CD4-positive, alpha-beta T cell treated with Interleukin-6 for 4 hours (primary cell): ENCODE measurements at places on chromosomes 6 and 20.

DNA sequence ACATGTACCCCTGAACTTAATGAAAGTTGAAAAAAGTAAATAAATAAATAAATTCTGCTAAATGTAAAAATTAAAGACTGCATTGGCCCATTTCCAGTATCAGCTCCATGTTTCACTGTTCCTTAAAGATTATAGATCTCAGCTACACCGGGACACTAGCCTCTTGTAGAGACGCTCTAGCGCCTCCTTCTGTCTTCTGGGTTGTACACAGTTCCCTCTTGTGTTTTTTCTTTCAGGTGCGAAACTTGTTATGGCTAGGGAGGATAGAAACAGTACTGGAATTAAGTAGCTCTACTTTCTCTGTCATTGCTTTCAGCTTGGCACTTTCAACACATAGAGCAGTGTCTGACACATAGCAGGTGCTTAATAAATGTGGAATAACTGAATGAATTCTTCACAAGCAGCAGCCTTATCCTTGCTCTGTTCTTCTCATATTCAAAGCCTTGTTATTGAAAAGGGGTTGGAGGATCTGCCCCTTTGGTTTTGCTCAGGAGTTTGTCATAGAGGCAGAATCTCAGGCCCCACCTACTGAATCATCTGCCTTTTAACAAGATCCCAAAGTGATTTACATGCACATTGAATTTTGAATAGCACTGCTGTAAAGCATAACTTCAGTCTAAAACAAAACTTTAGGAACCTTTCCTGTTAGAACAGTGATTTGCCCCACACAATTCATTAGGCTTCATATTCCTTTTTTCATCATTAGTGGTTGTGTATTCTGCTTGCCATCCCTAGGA lies 92.3 kb downstream of the FIG4 start:
- peak; percentile 10 for DNase-seq

DNA sequence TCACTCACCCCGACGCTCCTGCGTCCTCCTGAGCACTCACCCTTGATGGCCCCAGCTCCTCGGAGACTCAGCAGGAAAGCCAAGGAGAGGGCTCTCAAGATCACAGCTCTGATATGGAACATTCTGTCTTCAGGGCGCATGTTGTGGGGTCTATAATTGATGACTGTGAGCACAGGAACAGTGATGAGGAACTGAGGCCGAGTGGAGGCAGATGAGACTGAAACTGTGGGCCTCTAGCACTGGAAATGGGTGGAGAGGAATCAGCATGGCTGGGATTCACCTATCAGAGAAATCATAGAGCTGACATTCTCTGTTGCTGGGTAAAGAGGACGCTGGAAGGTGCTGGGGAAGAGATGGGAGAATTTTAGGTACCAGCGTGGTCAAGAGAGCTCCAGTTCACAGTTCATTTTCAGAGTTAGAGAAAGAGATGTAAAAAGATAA lies at the start of gene HLA-DPA1:
Gene HLA-DPA1 (minus strand): TSS at position 219 of the 441 bp plus-strand sequence.
- peak; percentile 44 for DNase-seq

DNA sequence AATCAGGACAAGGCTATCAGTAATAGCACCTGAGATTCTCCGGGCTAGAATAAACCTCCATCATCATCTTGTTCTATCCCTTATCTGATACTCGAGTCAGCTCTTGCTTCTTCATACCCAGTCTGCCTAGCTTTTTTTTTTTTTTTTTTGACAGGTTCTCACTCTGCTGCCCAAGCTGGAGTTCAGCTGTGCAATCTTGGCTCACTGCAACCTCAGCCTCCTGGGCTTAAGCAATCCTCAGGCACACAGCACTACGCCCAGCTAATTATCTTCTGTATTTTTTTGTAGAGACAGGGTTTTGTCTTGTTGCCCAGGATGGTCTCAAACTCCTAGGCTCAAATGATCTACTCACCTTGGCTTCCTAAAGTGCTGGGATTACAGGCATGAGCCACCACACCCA lies 19.5 kb downstream of the SRSF6 start:
- DNase-seq = no peak

DNA sequence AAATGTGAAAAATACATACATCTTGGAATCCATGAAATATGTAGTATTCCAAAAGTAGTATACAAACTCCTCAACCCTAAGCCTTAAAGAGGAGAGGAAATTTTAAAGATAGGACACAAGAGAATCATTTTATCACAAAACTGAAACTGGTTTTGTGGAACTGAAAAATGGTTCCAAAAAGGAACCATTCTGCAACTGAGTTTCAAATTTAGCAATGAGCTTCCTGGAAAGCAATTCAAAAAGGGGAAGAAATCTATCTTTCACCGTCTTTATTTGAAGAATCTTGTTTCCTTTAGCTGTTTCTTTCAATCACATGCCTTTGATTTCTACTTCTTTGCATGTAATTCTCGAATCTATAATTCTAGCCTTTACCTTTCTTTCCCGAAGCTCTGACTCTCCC lies 32.2 kb upstream of the LAMP5 start:
- DNase-seq = no peak

- DNase-seq = no peak
Measured at GRCh38 chr6:14270142-14270893, 152.7 kb downstream of the CD83 start.

DNA sequence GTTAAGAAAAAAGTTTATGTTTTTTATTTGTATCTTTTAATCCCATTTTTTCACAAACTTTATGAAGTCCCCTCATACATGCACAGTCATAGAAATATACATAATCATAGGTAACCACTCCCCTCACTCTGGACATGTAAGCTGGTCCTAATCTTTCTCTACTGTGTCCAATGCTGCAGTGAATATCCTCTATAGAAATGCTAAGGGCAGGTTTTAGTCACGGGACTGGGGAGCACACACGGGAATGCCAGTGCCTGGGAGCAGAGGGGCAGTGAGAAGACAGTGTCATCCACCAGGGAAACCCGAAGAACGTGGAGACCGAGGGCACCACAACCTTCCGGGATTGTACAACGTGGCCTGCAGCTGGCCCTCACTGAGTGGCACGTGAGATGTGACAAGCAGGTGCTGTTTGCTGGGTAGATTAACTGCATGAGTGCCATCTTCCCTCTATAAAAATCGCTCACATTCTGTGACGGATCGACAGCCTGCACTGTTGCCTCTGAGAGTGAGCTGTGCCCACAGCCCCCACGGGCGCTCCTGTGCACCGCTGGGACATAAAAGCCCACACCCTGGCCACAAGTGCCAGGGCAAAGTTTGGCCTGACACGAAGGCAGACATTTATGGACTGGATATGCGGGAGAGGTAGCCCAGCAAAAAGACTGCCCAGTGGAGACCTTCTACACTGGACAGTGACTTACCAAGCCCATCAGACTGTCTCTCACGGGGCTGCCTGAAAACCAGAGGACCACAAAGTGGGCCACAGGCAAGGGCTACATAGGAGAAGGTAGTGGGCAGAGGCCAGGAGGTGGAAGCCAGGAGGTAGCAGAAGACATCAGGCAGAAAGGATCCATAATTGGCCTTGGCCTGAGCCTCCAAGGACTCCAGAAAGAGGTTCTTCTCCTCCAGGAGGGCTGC lies 63.2 kb downstream of the FGD2 start:
- no peak for DNase-seq

DNA sequence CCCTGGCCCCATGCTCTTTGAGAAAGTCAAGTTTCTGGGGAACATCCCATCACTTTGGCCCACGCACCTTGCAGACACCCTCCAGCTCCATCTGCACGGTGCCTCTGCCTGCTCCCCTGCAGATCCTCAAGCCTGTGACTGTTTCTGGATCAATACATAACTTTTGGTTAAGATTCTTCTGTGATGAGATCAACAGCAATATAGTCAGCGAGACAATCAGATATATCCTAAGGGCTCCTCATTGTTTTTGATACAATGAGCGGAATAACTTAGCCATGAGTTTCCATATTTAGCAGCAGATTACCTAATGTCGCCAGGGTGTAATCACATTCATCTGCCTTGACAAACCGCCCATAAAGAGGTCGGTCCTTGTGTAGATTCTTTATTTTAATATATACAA lies 109.3 kb upstream of the MTHFD1L start:
- DNase-seq = no peak

- no peak for DNase-seq
Measured at GRCh38 chr20:47887477-47888080, 102.3 kb upstream of the SULF2 start.

DNA sequence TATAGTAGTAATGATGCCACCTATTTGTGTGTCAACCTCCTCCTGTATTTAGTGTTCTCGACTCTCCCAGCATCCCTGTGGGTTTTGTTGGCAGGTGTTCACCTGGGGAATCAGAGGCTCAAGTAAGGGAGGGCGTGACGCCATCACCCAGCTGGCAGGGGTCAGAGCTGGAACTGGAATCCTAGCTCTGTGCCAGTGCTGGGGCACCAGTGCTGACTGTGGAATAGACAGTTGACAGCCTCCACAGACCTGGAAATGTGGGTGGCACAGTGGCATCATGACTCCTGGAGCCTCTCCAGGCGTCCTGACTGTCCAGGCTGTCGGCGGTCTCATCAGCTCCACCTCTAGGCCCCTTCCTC lies 102.8 kb downstream of the SYCP2 start:
- DNase-seq = no peak

DNA sequence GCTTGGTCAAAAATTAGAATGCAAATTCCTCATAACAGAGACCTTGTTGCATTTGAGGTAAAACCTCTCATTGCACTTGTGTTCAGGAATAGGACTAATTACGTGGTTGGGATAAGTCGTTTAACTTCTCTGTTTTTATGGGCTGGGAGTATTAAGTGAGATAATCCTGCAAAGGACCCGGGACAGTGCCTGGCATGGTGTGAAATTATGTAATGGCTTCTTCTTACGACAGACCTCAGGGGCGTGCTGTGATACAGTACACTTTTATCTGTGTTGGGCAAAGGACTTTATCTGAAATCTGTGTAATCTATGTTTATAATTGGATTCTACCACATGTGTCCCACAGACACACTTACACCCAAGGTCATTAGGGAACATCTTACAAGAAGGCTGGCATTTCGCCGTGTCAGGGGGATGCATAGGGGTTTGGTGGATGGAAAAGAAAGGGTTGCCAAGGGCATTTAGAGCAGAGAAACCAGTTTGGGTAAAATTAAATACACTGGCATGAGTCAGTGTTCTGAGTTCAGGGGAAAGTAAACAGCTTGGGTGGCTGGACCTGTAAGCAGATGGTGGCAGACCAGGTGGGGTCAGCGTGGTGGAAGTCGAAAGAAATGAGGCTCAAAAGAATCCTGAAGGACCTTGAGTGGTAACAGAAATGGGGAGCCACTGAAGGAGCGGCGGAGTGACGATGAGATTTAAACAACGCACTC lies 17.2 kb upstream of the RTF2 start:
- no peak for DNase-seq

GRCh38 chr6:14571001-14571400 lies 453.4 kb downstream of the CD83 start:
- no peak for DNase-seq

GRCh38 chr20:4728120-4728760 lies 6.5 kb downstream of the PRND start:
- no peak for DNase-seq

- no peak for DNase-seq
Measured at GRCh38 chr20:63065911-63066310, 59.1 kb upstream of the BHLHE23 start.

DNA sequence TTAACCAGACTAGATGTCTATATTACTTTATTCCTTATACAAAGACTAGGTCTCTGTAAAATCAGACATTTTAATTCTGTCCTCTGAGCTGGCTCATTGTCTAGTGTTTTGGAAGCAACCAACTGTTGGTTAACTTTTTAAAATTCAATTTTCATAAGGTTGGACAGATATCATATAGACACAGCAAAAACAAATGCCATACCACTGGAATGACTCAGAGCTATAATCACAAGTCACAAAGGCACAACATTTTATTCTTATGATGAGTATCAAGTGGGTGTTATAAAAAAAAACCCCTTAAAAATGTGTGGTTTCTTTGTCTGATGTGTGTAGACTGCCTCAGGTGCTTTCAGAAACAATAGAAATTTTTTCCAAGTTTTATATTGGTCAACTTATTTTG lies 296.2 kb upstream of the MARCKS start:
- DNase-seq = no peak

DNA sequence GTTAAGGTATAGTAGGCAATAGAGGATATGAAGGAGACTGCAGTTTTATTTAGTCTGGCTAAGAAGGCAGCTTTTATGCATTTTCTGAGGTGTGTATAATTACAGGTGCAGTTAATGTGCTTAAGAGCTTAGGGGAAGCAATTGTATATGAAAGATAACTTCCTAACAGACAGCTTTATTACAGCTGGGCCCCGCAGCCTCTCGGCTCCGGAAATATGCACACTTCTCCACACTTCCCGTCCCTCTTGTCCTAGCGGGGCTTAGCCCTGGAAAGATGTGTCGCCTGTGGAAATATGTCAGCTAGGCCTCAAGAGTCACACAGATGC lies 178.4 kb upstream of the ARID1B start:
- no peak for DNase-seq

DNA sequence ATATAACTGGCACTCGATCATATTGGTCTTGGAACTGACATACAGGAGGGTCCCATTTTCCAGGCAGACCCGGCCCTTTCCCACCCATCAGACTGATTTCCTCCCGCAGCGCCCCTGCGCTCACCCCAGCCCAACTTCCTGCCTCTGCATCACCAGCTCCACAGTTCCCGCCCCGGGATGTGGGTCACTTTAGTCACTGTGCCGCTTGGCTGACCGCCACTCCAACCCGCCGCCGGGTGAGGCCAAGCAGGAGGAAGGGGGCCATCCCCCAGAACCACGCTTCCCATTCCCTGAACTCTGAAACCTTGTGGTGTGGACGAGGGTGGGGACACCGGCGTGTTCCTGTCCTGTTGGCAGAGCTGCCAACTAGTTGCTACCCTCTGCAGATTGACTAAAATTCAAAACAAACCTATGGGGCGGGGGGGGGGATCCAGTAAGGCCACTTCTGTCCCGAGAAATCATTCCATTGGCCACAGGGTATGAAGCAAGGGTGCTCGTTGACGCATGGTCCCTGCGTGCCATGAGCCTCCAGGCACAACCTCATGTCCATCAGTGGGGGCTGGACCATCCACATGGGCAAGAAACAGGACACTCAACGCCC lies 12.3 kb downstream of the TGM2 start:
- no peak for DNase-seq

DNA sequence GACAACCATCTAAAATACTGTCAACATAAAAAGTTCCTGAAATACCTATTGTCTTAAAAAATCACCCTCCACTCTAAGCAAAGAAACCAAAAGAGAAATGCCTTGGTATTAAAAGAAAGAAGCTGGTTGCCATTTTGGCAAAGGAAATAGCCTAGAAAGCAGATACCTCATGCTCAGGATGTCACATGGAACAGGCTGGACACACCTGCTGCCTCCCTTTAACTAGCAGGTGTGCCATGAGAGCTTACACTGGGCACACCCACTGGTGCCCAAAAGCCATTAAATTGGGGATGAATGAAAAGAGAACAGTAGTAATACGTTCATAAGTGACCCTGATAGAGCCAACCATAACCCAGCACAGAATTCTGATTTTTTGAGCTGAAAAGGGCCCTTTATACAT lies 1.5 kb downstream of the SLC23A2 start:
- no peak for DNase-seq

GRCh38 chr6:39209360-39209811 lies 19.9 kb downstream of the KCNK5 start:
- no peak for DNase-seq
